ENCODE measurements at places on chromosomes 7 and 10.

- DNase-seq: peak; percentile 80
These were observed 61.7 kb downstream of the PWWP2B start for GRCh38 chr10:132458586-132459300.

DNA sequence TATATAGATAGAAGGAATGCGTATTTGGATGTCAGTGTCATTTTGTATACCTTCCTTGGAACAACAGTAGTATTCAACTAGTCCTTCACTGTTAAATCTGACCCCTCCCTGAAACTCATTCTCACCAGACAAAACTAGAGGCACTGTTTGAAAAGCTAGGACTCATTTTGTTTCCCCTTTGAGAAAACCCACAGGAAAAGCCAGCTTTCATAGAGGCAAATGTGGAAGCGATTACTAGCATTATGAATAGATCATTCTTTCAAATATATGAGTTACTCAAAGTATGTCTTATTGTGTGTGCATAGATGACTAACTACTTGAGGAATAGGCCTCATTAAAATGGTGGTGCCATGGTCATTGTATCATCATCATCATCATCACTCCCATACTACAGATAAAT, 1.9 kb upstream of the ASB15 start:
- no peak for DNase-seq

- no peak for DNase-seq
These were observed 655.9 kb upstream of the IGFBP3 start for GRCh38 chr7:46576950-46577349.

DNA sequence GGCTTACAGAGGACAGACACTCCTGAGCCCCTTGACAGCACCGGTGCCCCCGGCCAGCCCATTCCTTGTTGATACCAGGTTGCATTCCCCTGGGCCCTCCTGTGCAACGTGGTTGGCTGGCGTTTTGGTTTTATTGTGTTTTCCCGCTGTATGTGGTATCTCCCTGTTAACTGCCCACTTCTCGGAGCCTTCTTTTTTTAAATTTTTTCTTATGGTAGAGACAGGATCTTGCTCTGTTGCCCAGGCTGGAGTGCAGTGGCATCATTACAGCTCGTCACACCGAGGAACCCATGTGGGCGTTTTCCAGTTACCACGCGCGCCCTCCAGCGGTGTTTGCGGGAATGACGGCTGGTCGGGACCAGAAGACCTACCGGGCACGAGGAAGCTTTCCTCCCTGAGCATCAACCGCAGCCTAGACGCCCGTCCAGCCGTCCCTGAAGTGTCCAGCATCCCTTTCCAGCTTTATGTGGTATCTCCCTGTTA, 16.9 kb upstream of the ZFAND2A start:
- DNase-seq: peak; percentile 91

- DNase-seq: no peak
These were observed 12.7 kb downstream of the IKZF5 start for GRCh38 chr10:122995936-122996335.
